SJCRH30 (cell line): ENCODE measurements at places on chromosomes 12 and 14. TPM values are rescaled to one million over a fixed set of nuclear protein-coding genes. Genes with fewer than 3 reads are reported as not detected.
A peak's percentile ranks its signal among the peaks of the same experiment; 100 is the strongest.

IL22 gene
- not detected in 2 replicates for total RNA-seq

CACNA2D4 gene
- total RNA-seq: 2.7 and 3.6 TPM in 2 replicates

SLC5A8 gene
- total RNA-seq: not detected in 2 replicates

GRCh38 chr14:95683793-95684192, 2.4 kb upstream of the TCL1B start:
- peak; percentile 49 for DNase-seq

- DNase-seq: no peak
Observed at GRCh38 chr14:91288876-91289275, 44.4 kb upstream of the GPR68 start.

GRCh38 chr12:116631619-116632018, 72.4 kb downstream of the MAP1LC3B2 start:
- no peak for DNase-seq

DNA sequence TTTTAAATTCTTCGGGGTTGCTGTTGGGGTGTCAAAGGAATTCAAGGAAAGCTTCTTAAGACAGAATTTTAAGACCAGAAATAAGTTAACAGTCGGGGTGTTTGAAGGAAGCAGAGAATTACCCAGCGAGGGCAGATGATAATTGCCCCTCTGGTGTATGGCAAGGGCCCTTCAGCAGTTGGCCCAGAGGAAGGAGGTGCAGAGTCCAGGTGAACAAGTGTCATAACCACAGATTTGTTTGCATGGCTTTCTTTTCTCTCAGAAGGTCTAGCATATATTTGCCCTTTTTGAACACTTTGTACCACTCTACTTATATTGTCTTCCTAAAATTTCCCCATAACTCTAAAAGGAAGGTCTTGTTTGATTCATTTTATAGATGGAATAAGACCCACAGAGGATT, 1.8 kb downstream of the PDE6H start:
- DNase-seq: no peak

DNA sequence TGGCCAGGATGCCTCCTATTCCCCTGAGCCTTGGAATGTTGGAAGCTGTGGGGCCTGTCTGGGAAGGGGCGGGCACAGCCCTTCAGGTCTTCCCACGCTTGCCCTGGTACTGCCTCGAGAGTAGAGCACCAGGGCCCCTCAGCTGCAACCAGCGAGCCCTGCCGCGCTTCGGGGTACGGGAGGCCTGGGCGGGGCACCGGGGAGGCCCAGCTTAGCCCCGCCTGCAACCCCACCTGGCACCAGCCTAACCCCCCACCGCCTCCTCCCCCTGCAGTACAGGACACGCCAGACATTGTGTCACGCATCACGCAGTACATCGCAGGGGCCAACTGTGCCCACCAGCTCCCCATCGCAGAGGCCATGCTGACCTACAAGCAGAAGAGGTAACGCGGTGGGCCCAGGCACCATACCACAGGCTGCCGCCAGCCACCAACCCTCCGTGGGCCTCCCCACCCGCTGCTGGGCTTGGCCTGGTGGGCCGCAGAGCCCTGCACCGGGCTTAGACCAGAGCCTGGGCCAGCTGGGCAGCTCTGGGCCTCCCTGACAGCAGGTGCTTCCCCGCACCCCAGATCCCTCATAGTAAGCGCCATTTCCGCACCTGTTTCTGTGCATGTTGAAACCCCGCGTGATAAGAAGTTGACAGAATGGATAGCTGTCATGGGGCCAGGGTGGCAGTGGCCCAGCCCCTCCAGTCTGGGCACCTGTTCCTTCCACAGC, 13.6 kb upstream of the TEX22 start:
- no peak for DNase-seq

- no peak for DNase-seq
Observed at GRCh38 chr14:32195636-32196035, 6.2 kb upstream of the RNU6-7 start.

- DNase-seq: no peak
Observed at GRCh38 chr14:105866841-105867321, 340.5 kb downstream of the TMEM121 start.

GRCh38 chr14:24706351-24706750, 72.4 kb upstream of the GZMB start:
- DNase-seq: no peak

GRCh38 chr12:89461190-89461589, 63.4 kb downstream of the GALNT4 start:
- DNase-seq: no peak

GRCh38 chr12:102496591-102496990, 16.2 kb upstream of the IGF1 start:
- DNase-seq: no peak
